HAP-1 (cell line): ENCODE measurements at places on chromosomes 11 and 22.

- DNase-seq = no peak
Observed at GRCh38 chr22:35217527-35217926, 39.8 kb upstream of the HMGXB4 start.

DNA sequence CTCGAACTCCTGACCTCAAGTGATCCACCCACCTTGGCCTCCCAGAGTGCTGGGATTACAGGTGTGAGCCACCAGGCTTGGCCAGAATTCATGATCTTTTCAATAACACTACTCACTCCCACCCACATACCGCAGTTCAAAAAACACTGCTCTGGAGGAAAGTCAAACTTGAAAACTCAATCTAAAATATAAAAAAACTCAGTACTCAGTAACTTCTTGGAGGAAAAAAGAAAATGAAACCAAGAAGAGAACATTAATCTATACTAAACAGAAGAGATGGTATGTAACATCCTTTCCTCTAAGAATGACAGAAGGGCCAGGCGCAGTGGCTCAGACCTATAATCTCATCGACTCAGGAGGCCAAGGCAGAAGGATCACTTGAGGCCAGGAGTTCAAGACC is 58.3 kb downstream of the MRTFA start:
- no peak for DNase-seq

GRCh38 chr11:32792111-32792947 is 2.1 kb downstream of the CCDC73 start:
- no peak for DNase-seq

- no peak for DNase-seq
Observed at GRCh38 chr22:27934069-27934468, 15.0 kb upstream of the PITPNB start.

DNA sequence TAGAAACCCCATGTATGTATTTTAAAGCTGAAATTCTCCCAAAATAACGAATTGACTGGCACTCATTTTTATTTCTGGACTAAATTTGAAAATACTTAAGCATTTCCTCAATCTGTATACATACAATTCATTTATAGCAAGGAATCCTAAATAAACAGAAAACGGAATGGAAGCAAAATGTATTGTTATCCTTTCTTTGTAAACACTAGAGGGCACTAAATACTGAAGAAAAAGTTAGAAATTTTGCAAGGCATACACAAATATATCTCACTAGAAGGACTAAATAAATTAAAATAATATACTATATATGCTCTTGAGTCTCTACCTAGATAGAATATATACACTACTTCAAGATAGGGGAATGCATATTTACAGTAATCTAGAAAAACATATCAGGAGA is 23.1 kb upstream of the ANO5 start:
- no peak for DNase-seq

GRCh38 chr11:113876074-113876797 is 864 bp upstream of the USP28 start:
- no peak for DNase-seq

- no peak for DNase-seq
Observed at GRCh38 chr11:73314117-73314961, 6.3 kb downstream of the ARHGEF17 start.

DNA sequence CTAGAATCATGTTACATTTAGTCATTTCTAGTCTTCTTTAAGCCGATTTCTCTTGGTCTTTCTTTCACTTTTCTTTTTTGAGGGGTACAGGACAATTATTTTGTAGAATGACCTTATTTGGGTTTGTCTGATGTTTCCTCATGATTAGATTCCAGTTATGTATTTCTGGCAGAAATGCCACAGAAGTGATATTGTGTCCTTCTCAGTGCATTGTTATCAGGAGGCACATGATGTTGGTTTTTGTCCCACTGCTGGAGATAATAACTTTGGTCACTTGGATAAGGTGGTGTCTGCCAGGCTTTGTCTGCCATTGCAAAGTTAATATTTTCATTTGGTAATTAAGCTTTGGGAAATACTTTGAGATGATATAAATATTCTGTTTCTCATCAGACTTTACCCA is 100.3 kb downstream of the RRM1 start:
- no peak for DNase-seq

DNA sequence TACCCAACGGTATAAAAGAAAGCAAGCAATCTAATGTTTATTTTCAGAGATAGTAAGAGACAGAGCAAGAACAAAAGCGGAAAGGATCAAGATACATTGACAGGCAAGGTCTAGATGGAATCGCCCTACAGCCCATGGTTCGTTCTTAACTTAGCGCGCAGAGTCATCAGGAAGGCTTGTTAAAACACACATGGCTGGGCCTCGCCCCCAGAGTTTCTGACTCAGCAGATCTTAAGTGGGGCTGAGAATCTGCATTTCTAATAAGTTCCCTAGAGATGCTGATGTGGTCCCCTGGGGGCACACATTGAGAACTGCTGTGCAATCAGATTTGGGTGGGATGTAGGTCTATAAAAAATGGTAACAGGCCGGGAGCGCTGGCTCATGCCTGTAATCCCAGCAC is 35.8 kb upstream of the CHRM4 start:
- no peak for DNase-seq

GRCh38 chr11:20729597-20730105 is 60.3 kb downstream of the NELL1 start:
- DNase-seq = no peak

DNA sequence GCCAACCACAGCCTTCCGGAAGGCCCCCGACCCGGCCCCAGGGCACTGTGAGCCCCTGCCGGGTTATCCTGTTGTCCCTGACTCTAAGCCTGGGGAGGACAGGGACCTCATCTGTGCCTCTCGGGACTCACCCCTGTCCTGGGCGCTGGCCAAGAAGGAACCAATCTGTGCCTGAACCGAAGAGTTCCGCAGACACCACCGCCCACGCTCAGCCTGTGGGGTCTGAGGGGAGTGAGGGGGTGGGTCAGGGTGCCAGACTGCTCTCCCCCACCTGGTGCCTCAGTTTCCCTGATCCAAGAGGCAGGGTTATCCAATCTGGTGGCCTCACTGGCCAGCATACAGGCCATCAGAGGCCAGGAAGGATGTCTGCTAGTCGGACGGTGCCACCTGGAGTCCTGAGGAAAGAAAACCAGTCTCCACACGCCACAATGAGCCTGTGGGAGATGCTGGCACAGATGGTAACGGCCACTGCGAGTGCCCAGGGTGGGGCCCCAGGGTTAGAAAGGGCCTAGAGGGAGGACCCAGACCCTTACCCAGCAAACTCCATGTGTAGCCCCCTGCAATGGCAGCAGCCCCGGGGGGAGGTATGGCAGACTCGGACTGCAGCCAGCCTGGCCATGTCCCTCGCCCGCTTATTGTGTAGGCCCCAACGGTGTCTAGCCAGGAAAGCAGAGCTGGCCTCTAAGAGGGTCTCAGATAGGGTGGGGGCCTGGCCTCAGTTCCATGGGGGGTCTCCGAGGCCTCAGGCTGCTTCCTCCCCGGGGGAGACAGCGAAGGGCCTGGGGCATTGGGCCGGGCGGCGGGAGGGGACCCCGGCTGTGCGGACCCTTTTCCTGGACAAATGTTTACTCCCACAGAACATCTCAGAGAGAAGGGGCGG is 827 bp upstream of the TNNT3 start:
- DNase-seq = no peak

DNA sequence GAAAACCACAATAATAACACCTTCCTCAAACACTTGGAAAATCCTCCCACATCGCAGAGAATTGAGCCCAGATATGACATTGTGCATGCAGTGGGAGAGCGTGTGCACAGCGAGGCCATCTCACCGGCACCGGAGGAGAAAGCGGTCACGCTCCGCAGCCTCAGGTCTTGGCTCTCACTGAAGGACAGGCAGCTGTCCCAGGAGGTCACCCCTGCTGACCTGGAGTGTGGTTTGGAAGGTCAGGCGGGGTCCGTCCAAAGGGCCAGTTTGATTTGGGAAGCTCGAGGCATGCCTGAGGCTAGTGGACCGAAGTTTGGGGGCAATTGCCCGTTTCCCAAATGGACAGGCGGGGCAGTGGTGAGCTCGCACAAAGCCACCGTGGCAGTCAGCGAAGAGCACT is 86.7 kb downstream of the KIAA1671 start:
- DNase-seq = no peak

GRCh38 chr22:43852573-43853327 is 9.6 kb downstream of the SULT4A1 start:
- DNase-seq = no peak

GRCh38 chr22:29157759-29158535 is 47.7 kb upstream of the EMID1 start:
- no peak for DNase-seq

GRCh38 chr11:110019675-110020074 is 73.5 kb upstream of the ZC3H12C start:
- DNase-seq = no peak

GRCh38 chr22:40218152-40218551 is 40.4 kb downstream of the TNRC6B start:
- DNase-seq = no peak

DNA sequence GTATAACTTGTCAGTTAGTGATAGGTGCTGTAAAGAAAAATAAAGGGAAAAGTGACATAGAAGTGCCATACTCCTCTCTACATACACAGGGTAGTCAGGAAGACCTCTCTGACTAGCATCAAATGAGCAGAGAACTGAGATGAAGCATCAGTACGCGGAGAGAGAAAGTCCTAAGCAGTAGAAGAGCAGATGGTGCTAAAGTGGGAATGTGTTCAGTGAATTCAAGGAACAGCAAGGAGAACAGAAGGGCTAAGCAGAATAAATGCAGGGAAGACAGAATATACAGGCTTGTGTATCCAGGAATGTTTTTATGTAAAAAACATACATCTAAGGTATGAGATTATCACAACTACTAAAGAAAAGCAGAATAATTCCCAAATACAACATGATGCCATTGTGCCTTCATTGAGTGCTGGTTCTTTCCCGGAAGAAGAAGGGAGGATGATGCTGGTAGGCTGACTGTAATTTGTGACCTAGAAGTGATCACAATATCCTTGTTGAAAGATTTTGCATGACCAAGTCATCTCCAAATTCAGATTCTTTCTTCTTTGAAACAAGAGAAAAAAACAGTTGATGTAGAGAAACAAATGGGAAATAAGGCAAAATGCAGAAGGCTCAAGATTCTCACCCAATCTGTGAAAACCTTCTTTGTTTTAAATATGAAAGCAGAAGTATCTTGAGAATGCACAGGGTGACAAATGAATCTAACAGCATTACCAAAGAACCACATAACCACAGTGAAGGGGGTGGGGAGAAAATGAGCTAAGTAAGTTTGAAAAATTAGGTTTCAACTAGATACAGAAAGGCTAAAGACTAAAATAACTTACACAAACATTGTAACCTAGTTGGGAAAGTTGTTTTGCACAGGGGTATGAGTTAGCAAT is 20.5 kb downstream of the MRE11 start:
- no peak for DNase-seq

- peak; percentile 16 for DNase-seq
Observed at GRCh38 chr22:50731811-50732624, 6.0 kb upstream of the ACR start.

- no peak for DNase-seq
Observed at GRCh38 chr11:34744511-34744910, 123.6 kb downstream of the EHF start.

DNA sequence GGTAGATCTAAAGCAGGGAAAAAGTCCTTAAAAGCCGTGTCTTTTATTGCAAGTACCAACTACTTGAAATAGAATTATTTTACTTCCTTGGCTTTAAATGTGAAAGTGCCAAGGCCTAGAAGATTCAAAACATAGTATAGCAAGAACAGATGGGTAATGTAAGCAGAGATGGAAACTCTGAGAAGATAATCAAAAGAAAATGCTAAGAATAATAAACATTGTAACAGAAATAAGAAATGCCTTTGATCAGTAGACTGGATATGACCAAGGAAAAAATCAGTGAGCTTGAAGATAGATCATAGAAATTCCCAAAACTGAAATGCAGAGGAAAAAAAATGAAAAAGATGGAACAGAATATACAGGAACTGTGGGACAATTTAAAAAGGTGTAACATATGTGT is 113.1 kb downstream of the BLID start:
- no peak for DNase-seq

GRCh38 chr11:78740199-78741071 is 165.8 kb upstream of the NARS2 start:
- no peak for DNase-seq

GRCh38 chr22:45966320-45966894 is 10.6 kb downstream of the WNT7B start:
- DNase-seq = no peak

GRCh38 chr22:38766076-38766777 is 10.4 kb upstream of the SUN2 start:
- peak; percentile 81 for DNase-seq

GRCh38 chr11:131966667-131967066 is 596.3 kb downstream of the NTM start:
- DNase-seq = no peak

- no peak for DNase-seq
Observed at GRCh38 chr11:20046416-20046815, 113.9 kb downstream of the DBX1 start.

DNA sequence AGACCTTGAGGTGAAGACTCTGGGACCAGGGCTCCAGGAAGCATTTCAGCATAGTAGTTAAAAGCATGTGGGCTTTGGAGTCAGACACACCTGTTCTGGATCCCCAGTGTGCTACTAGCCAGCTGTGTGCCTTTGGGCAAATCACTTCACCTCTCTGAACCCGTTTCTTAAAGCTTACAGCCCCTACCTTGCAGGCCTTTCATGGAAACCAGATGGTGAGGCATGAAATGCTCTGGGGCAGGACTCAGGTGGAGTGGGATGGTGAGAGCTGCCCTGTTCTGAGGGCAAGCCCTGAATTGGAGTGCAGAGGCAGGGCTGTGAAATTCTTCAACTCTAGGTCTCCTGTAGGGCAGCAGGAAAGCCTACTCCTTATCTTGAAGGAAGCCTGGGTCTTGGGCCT is 10.5 kb downstream of the UCP2 start:
- DNase-seq = no peak

DNA sequence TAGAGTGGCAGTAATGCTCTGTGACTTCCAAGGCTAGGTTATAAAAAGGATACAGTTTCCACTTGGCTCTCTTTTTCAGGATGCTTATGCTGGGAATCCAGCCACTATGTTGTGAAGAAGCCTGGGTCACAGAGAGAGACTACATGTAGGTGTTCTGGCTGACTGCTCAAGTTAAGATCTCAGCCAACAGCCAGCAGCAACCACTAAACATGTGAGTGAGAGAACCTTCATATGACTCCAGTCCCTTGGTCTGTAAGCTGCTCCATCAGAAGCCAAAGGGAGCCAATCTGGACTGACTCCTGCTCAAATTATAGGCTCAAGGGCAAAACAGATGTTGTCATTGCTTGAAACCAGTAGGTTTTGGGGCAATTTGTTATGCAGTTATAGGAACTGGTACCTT is 162.7 kb downstream of the MAML2 start:
- no peak for DNase-seq

GRCh38 chr11:19253153-19253745 is 12.5 kb upstream of the E2F8 start:
- DNase-seq = no peak
